ENCODE measurements at places on chromosomes 5 and 9.

GRCh38 chr5:80219391-80219790, 36.5 kb downstream of the SERINC5 start:
- DNase-seq, result no peak

DNA sequence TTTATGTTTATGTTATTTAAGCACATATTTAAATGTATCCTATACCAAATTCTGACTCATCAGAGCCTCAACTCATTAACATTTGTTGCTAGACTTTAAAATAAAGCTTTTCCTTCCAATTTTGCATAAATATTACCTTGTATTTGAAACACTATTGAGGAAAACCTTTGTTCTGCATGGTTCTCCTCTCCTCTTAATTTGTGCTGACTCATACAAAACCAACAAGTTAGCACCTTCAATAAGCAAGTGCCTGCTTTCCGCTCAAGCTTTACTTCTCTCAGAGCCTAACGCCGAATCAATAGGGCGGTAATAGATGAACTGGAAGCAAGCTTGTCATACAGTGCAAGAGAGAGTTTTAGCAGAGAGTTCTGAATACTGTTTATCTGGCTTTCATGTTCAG, 7.9 kb downstream of the AMACR start:
- DNase-seq, result no peak

- DNase-seq, result no peak
Measured at GRCh38 chr9:13125261-13125660, 154.2 kb downstream of the MPDZ start.

GRCh38 chr9:87518702-87519335, 21.2 kb downstream of the DAPK1 start:
- peak; percentile 64 for DNase-seq

GRCh38 chr5:17436761-17437221, 61.2 kb upstream of the TAF11L2 start:
- peak; percentile 57 for DNase-seq

GRCh38 chr5:96743805-96744204, 63.9 kb downstream of the ERAP1 start:
- DNase-seq, result no peak

DNA sequence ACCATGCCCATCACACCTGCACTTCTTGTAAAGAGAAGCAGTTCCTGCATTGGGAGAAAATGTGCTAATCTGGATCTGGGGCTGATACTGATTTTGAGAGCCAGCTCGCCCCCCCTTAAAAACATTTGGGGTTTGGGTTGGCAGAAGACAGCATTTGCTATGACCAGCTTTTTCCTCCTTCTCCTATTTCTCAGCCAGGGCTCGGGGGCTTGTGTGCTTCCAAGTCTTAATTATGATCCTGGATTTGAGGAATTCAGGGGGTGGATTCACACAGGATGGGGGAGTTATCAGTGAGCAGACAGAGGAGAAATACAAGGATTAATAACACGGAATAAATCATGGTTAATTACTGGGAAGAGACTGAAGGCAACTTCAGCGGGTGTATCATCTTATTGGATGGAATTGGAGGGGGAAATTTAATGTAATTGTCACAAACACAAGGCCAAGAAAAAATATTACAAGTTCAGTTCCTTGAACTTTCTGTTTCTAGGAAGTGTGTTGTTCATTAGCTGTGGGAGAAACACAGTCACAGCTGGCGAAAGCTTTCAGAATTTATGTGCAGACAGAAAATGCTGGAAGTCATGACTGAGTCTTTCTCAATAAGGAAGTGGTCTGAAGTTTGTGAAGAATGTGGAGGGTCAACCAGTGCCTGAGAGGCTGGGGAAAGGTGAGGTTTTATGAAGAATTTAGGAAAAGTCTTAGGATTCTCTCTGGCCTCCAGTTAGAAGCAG, 15.3 kb downstream of the C9orf152 start:
- DNase-seq, result peak; percentile 75

DNA sequence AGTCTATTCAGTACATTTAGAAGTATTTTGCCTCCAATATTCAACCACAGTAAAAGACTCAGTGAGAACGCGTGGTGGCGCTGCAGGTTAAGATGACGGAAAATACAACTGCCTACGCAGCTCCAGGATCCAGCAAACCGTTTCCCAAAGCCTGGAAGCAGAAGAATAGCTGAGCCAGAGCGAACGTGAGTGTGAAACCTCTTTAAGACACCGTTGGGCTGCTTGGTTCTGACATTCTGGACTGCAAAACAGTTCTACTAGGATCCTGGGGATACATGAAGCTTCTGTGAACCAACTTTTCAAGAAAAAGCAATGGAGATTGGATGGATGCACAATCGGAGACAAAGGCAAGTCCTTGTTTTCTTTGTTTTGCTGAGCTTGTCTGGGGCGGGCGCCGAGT, at the start of gene PCDHB16:
Gene PCDHB16, plus strand, starts transcription at position 140 of the 400 bp plus-strand sequence. Its CDS starts 173 bp downstream, at position 313.
- no peak for DNase-seq

GRCh38 chr9:73667749-73668148, 516.1 kb downstream of the ANXA1 start:
- no peak for DNase-seq

DNA sequence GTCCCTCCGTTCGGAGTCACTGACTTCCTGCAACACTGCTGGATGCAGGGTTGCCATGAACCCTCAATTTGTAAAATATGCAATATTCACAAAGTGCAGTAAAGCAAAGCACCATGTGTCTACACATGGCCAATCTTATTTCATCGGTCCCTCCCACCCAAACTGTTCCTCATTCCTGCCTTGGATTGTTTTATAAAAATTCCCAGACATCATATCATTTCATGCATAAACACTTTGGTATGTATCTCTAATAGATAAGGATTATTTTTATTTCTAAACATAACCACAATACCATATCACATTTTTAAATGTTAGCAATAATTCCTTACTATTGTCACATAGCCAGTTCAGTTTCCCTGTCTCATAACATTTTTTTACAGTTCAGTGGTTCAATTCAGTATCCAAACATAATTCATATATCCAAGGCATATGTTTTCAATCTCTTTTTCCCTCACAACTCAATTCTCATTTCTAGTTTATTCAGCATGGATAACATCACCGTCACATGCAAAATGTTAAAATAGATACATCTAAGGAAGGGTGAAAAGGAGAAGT, 82.0 kb upstream of the PCAT7 start:
- DNase-seq, result no peak

GRCh38 chr5:14450018-14450524, 131.5 kb upstream of the OTULINL start:
- no peak for DNase-seq

DNA sequence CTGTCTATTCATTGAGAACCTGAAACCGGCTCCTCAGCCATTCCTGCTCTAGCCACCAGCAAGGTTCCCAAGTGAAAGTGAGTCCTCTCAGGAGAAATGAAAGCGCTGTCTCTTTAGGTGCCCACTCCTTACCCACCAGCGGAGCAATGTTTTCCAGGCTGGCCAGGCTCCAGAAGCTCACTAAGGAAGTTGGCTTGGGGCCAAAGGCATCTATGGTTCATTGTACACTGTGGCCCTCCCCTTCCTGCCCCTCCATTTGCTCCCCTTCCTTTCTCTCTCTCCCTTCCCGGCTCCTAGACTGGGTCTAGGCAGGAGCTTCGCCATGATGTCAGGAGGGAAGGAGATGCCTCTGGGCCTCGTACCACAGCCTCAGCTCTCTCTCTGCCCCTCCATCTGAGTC, 1.1 kb upstream of the GABRP start:
- DNase-seq, result no peak

DNA sequence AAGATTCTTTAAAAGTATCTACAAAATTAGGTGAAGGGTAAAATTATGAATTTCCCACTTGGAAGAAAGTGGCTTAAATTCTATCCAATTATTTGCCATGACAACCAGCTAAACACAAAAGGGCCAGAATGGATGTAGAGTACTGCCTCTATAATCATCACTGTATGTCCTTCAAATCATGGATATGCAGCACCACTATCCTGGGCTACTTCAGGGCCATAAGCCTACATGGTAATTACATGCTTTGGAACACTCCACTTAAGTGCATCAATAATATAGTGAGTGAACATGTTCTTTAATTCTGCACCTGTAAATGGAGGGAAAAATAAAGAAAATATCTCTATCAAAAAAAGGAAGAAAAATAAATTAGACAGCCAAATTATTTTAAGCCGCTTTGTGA, 575.2 kb downstream of the ISL1 start:
- no peak for DNase-seq

DNA sequence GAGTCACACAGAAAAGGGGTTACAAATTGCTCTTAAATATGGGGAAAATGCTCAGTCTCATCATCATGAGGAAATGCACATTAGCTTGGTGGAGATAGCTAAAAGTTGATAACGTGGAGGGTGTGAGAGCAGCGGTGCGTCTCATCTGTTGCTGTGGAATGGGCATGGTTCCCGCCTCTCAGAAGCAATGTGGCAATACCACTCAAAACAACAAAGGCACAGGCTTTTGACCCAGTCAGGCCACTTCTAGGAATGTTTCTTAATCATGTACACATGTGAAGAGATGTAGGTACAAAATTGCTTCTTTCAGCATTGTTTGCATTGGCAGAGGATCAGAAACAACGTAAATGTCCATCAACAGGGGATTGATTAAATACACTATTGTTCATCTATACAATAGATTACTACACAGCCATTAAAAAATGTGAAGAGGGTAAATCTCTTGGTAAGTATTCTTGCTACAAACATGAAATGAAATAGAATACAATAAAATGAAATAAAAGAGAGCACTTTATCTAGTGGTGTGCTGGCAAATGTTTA, 212.6 kb upstream of the MSX2 start:
- no peak for DNase-seq

DNA sequence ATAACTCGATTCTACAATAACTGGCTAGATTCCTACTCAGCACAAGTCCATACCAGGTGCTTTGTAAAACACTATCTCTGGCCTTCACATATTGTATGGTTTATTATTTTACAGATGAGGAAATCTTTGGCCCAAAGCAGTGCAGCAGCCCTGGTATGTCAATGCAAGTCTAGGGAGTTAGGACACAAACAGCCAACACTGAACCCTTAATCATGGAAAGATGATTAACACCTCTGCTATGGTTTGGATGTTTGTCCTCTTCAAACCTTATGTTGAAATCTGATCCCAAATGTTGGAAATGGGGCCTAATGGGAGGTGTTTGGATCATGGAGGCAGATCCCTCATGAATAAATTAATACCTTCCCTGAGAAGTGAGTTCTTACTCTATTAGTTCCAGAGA, 76.6 kb downstream of the MAPKAP1 start:
- no peak for DNase-seq

DNA sequence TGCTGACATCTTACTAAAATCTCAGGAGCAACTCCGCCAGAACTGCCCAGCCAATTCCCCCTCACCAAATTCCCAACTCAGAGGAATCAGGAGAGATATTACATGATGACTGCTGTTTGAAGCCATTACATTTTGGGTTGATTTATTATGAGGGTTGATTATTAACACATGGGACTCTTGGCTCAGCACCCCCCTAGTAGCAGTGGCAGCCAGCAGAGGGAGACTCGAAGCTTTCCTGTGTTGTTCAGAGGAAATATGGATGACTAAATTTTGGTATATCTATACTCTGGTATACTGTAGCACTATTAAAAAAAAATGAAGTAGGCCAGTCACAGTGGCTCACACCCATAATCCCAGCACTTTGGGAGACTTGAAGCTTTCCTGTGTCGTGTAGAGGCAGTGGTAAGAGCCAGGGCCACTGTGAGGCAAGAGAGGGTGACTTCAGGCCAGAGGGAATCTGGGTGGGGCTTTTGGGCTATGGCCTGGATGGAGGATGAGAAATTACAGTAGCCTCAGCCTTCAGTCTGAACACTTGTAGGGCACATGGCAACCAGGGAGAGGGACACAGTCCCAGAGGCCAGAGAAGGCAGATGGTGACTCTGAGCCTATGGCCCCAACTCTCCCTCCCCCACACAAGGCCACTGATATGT, 111.4 kb downstream of the LHX2 start:
- DNase-seq, result peak; percentile 27

- peak; percentile 23 for DNase-seq
Measured at GRCh38 chr9:92242260-92243136, 51.0 kb downstream of the IARS1 start.

DNA sequence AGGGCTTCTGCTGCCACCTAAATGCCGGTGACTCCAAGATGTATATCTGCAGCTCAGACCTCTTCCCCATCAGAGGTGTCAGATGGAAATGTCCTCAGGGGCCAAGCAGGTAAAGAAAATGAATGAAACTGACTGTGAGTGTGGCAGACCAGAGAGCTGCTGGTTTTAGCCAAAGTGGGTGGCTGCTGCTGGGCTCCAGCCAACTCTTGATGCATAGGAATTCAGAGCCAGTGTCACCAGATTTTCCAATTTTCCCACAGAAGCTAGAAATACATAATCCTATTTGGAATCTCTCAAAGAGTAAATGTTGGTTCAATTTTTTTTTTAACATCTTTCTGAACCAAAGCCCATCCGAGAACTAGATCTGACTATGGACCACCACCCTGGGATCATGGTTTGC, 161.2 kb upstream of the SPRY4 start:
- no peak for DNase-seq

- no peak for DNase-seq
Measured at GRCh38 chr9:134169724-134170401, 5.5 kb upstream of the RNU6ATAC start.

DNA sequence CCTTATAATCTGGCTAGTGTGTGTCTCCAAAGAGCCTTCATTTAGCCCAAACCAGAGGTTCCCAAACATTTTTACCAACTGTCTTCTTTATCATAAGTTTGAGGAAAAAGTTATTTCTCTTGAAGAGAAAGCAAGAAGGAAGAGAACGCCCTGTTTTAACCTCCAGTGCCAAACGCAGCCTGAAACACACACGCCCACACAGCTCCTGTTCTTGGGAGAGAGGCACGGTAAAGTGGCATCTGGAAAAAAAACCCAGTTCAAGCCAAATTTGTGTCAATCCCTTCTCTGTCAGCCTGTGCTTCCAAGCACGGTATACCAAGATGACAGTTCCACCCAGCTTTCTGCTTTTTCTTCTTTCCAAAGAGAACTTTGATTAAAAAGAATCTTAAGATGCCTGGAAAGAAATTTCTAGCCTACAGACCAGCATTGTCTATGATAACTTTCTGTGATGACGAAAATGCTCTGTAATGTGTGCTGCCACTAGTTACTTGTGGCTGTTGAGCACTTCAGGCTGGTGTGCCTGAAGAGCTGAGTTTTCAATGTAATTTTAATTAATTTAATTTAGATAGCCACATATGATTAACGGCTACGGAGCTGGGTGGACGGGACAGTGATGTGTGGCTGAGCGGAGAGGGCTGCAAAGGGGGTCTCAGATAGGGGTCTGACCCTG, 62.3 kb downstream of the ACER2 start:
- DNase-seq, result peak; percentile 62

DNA sequence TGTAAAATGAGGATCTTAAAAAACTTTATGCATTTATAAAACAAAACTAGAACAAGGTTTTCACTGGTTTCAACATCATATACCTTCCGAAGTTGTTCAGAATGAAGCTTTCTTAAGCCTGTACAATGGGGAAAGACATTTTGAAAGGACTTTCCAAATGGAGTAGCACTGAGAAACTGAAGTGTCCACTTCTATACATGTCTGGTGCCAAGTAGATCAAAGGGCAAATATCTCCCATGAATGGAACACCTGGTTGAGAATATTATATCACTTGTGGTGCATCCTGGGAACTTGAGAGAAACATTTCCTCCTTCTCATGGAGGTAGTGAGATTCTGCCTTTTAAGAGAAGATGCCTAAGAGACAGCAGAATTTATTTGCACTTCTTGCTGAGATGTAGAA, 182.1 kb upstream of the ACTBL2 start:
- DNase-seq, result no peak

All from suppressor macrophage treated with lipopolysaccharide for 1 hour (primary cell).